Hepatocyte (in vitro differentiated cells): ENCODE measurements at places on chromosomes 12 and 14. TPM values are rescaled to one million over a fixed set of nuclear protein-coding genes. Genes with fewer than 3 reads are reported as not detected.

DNA sequence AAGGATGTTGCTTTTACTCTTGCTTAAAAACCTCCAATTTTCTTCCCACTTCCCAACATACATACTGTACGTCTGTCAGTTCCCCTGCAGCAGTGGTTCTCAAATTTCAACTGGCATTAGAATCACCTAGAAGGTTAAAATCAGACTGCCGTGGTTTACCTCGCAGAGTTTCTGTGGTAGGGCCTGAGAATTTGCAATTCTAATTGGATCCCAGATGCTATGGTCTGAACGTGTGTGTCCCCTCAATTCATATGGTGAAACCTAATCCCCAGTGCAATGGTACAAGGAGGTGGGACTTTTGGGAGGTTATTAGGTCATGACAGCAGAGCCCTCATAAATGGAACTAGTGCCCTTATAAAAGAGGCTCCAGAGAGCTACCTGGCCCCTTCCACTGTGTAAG lies 226.9 kb downstream of the CRADD start:
- DNase-seq = no peak

DNA sequence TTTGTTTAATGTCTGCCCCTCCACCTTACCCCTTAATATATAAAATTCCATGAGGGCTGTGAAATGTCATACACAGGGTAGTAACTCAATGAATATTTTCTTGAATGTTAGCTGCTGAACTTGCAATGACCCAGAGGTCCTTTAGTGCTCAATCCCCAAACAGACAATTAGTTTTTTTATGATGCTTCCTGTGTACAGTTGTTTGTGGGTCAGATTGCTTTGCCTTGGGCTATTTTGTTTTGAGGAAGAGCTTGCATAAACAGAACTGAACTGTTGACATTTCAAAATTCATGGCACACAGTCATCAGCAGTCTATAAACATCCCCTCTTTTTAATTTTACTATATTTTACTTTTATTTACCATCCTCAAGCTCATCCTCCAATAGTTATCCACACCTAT lies 820.5 kb upstream of the SEL1L start:
- no peak for DNase-seq

- peak; percentile 10 for DNase-seq
These were observed 3.7 kb upstream of the CACNA2D4 start for GRCh38 chr12:1922075-1922709.

- DNase-seq = peak; percentile 3
These were observed 8.2 kb downstream of the TMEM121 start for GRCh38 chr14:105534586-105534985.

Gene KRT5
- 7.4 and 11.3 TPM in 2 replicates for polyA plus RNA-seq

Gene PTHLH
- 2.7 and 3.1 TPM in 2 replicates for polyA plus RNA-seq

GRCh38 chr14:82251494-82251893 lies 717.8 kb upstream of the SEL1L start:
- DNase-seq = no peak

- DNase-seq = no peak
These were observed 90.4 kb downstream of the SRRM4 start for GRCh38 chr12:119071638-119072231.

DNA sequence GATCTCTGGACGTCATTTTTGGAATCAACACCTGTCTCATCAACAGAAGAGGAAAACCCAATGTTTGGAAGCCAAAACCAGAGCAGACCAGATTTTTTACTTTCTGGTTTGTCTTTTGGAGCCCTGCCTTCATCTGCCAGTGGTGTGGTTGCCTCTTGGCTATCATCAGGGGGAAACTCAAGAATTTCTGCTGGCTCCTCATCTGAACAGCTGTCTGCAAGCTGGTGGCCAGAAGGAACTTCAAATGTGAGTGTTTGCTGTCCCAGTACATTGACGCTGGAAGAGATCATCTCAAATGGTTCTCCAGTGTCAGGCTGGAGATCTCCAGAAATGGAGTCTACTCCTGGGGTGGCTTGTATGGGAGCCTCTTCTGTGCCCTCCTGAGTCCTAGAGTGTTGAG lies 13.8 kb downstream of the PLD4 start:
- no peak for DNase-seq

GRCh38 chr14:32846821-32847365 lies 91.8 kb upstream of the NPAS3 start:
- no peak for DNase-seq

DNA sequence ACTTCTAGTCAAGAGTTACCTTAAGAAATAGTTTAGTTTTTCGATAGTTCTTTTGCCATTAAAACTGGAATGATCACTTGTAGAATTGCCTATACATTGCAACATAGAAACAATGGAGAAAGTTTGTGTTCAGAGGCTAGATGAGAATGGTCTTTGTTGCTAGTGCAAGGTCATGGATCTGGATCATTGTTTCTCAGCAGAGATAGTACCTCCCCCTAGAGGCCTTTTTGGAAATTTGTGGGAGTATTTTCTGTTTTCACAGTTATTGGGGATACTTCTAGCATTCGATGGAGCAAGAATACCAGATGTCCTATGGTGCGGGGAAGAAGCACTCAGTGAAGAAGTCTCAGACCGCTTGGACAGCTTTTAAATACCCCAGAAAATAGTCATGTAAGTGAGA lies 138.8 kb upstream of the HMGA2 start:
- DNase-seq = peak; percentile 14

Gene MAP3K9
- polyA plus RNA-seq = 4.1 and 4.4 TPM in 2 replicates

DNA sequence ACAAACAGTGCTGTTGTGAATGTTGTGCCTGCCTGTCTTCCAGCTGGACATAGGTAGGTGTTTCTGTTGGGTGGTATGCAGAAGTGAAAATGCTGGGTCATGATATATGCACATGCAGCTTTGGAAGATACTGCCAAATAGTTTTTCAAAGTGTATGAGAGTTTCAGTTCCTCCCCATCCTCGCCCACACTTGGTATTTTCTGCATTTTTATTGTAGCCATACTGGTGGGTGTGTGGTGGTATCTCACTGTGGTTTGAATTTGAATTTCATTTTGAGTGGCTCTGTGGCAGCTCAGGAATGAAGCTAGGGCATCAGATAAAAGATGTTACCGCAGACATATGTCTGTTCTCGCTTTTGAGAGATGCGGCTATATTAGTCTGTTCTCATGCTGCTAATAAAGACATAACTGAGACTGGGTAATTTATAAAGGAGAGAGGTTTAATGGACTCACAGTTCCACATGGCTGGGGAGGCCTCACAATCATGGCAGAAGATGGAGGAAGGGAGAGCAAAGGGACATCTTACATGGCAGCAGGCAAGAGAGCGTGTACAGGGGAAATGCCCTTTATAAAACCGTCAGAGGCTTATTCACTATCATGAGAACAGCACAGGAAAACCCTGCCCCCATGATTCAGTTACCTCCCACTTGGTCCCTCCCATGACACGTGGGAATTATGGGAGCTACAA lies 183.1 kb downstream of the CAND1 start:
- DNase-seq = no peak

GRCh38 chr14:31228533-31228932 lies 20.9 kb upstream of the HECTD1 start:
- no peak for DNase-seq

DNA sequence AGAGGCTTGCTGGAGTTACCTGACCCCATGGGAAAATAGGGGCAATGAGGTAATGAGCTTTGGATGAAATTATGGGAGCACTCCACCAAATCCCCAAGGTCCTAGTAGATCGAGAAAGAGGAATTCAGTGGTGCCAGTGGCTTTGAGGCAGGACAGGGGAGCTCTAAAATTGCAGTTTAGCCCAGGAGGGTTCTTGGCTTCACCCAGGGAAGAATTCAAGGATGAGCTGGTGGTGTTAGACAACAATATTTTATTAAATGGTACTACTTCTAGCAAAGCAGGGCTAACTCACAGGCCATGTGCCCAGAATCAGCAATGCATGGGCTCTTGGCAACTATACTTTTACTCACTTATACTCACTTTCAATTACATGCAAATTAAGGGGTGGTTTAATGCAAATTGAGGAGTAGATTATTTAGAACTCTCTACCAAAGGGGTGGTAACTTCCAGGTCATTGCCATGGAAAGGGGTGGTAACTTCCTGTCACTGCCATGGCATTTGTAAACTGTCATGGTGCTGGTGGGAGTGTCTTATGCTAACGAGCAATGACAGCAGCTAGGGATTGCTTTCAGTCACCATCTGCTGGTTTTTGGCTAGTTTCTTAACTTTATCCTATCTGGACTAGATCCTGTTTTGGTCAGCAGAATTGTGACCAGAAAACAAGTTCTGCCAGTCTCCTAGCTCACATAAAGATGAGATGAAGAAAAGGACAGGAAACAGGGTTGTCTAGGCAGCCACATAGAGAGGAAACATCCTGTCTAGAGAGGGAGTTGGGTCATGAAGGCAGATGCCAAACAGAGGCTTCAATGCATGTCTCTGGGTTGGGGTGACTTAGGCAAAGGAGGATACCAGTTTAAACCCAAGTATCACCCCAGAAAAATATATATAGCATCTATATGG lies 64.7 kb downstream of the ZNF641 start:
- DNase-seq = no peak

Gene SMOC1
- polyA plus RNA-seq = 2.1 and 3.4 TPM in 2 replicates

Gene EFS
- 21.5 and 21.9 TPM in 2 replicates for polyA plus RNA-seq

Gene SPX
- 0.39 and 0.97 TPM in 2 replicates for polyA plus RNA-seq

GRCh38 chr12:93786656-93787397 lies 109.7 kb downstream of the CRADD start:
- no peak for DNase-seq

GRCh38 chr12:70794131-70794530 lies 126.4 kb downstream of the PTPRR start:
- DNase-seq = no peak

Gene LRIG3
- 21.7 and 23.7 TPM in 2 replicates for polyA plus RNA-seq

DNA sequence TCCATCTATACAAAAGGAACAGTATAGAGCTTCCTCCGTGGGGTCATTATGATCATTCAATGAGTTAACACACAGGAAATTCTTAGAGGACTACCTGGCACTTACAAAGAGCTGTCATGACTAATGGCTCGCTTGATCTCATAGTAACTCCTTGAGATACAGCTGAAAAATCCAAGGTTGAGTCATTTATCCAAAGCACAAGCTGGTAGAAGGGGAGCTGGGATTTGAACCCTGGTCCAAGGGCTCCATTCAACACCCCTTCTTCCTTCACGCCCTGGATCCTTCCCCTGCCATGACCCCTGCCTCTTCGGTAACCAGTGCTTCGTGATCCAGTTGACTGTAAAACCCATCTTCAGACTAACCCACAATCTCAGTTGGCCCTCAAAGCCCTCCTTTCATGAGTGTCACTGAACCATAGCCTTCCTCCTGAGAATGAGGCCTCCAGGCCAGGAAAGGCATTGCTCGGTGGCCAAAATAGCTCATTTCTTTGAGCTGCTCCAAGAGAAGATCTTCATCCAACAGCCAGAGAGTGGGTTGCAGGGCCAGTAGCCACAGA lies 7.8 kb downstream of the ZFP36L1 start:
- peak; percentile 50 for DNase-seq

DNA sequence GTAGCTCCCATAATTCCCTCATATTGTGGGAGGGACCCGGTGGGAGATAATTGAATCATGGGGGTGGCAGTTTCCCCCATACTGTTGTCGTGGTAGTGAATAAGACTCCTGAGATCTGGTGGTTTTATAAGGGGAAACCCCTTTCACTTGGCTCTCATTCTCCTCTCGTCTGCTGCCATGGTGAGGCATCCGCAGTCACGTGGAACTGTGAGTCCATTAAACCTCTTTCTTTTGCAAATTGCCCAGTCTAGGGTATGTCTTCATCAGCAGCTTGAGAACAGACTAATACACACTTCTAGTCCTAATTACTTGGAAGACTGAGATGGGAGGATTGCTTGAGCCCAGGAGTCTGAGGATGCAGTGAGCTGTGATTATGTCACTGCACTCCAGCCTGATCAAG lies 64.4 kb downstream of the TMX1 start:
- no peak for DNase-seq

GRCh38 chr12:50647479-50647878 lies 116.4 kb upstream of the ATF1 start:
- no peak for DNase-seq

Gene SALL2
- 9.5 and 10.9 TPM in 2 replicates for polyA plus RNA-seq

DNA sequence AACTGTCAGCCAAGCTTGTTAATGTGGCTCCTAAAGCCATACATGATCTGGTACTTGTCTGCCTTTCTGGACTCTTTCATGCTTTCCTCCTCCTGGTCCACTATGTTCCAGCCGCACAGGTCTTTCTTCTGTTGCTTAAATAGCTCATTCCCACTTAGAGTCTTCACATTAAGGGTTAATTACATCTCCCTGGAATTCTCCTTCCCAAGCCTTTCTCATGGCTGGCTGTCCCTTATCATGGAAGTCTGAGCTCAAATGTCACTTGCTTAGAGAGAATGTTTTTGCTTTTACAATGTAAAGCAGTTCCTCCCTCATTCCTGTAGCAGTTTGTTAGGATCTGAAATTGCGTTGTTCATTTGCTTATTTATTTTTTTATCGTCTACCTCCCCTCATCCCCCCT lies 199.6 kb downstream of the TRHDE start:
- DNase-seq = no peak

DNA sequence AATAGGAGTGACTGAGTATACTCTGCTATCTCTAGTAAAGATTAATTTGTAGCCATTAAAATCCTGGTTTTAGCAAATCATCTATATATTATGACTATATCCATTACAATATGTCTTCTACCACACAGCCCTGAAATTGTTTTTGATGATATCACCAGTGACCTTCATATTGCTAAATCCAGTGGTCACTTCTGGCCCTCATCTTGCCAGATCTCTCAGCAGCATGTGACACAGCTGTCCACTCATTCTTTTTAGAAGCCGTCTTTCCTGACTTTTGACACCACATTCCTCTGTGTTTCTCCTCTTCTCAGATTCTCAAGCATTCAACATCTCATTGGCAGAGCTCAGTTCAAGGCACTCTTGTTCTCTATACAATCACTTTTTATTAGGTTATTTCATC lies 54.9 kb downstream of the CPNE8 start:
- DNase-seq = no peak

DNA sequence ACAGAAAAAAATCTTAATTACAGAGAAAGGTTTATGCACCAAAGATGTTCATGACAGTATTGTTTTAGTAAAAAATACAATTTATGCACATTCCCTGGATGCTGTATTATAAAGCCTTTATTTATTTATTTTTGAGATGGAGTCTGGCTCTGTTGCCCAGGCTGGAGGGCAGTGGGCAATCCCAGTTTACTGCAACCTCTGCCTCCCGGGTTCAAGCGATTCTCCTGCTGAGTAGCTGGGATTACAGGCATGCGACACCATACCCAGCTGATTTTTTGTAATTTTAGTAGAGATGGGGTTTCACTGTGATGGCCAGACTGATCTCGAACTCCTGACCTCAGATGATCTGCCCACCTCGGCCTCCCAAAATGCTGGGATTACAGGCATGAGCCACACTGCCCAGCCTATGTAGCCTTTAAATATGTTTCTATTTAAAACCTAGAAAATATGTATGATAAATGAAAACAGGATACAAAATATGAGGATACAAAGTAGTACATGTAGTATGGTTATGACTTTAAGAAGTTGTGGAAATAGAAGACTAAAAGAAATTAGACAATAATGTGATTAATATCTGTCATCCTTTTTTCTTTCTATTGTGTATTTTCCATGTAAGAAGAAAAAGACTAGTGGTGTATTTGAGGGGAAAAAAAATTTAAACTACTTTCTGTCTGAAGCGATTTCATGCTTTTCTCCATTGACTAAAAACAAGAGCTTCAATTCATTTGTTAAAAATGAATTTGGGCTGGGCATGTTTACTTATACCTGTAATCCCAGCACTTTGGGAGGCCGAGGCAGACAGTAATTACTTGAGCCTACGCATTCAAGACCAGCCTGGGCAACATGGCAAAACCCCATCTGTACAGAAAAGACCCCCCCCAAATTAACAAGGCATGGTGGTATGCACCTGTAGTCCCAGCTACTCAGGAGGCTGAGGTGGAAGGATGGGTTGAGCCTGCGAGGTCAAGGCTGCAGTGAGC lies 13.1 kb downstream of the ATF1 start:
- no peak for DNase-seq
